ENCODE measurements at places on chromosomes 5 and 9. TPM values are rescaled to one million over a fixed set of nuclear protein-coding genes. Genes with fewer than 3 reads are reported as not detected.

- H3K4me3 ChIP-seq, result no peak overlapping the region
- no peaks in the 10 kb centered on the region for H3K4me1 ChIP-seq
- no peaks in the 10 kb centered on the region for H3K27me3 ChIP-seq
- H3K27ac ChIP-seq, result no peak overlapping the region
These were observed 182.2 kb downstream of the NNT start for GRCh38 chr5:43785198-43785597.

GRCh38 chr5:82601077-82601476, 322.9 kb upstream of the RPS23 start:
- DNase-seq, result no peak
- no peaks in the 10 kb centered on the region for H3K36me3 ChIP-seq
- no peak overlapping the region for H3K4me3 ChIP-seq
- no peaks in the 10 kb centered on the region for H3K4me1 ChIP-seq
- no peak overlapping the region for H3K27ac ChIP-seq

- DNase-seq, result no peak
- peaks cover 4% of the 10 kb centered on the region for H3K27me3 ChIP-seq
- H3K27ac ChIP-seq, result no peak overlapping the region
- H3K4me1 ChIP-seq, result no peaks in the 10 kb centered on the region
- no peaks in the 10 kb centered on the region for H3K36me3 ChIP-seq
These were observed 203.8 kb upstream of the RAI14 start for GRCh38 chr5:34452170-34452828.

GRCh38 chr5:173098787-173099186, 42.6 kb downstream of the CREBRF start:
- no peak for DNase-seq
- no peak overlapping the region for H3K4me3 ChIP-seq
- H3K36me3 ChIP-seq, result peaks cover 13% of the 10 kb centered on the region

The SLC24A2 gene
- 0.16 TPM for total RNA-seq
